ENCODE measurements at places on chromosomes 5 and 9.
A peak's percentile ranks its signal among the peaks of the same experiment; 100 is the strongest.

DNA sequence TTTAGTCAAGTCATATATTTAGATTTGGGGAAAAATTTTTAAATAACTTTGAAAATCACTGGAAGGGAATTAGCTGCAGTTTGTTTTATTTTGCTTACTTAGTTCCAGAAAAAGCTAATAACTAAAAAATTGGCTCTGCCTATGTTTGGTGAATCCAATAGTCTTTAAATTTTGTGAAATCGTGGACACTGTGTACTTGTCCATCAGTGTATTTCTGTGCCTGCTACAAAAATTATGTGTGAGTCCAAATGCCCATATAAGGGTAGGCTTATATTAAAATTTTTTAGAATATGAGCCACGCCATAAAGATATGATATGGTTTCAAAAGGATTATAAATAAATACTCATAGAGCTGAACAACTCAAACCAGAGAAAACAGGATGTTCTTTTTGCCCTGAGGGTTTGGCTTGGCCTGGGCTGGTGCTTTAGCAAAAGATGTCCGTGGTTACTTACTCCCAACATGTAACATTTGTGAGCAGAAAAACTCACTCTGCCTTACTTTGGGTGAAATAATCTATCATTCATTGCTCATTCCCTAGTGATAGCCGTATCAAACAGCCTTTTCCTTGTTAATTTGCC, 133.2 kb upstream of the PRLR start:
- no peak for DNase-seq

DNA sequence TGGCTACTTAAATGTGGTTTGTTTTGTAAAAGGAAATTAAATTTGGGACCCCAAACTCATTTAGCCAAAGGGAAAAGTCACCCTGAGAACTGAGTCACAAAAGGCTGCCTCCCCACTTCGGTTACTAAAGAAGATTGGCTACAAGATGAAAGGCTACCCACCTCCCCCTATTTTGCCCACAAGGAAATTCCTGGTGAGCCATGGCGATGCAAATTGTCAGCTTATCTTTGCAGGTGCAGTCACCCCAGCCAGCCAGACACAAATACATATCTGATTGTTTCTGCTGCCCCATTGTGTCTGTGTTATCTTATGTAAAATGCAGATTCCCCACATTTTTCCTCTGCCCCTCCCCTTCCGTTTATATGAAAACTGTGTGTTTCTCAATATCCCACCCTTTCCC, 8.9 kb downstream of the PAEP start:
- no peak for DNase-seq

GRCh38 chr5:180596668-180597231, 5.5 kb upstream of the SCGB3A1 start:
- no peak for DNase-seq

DNA sequence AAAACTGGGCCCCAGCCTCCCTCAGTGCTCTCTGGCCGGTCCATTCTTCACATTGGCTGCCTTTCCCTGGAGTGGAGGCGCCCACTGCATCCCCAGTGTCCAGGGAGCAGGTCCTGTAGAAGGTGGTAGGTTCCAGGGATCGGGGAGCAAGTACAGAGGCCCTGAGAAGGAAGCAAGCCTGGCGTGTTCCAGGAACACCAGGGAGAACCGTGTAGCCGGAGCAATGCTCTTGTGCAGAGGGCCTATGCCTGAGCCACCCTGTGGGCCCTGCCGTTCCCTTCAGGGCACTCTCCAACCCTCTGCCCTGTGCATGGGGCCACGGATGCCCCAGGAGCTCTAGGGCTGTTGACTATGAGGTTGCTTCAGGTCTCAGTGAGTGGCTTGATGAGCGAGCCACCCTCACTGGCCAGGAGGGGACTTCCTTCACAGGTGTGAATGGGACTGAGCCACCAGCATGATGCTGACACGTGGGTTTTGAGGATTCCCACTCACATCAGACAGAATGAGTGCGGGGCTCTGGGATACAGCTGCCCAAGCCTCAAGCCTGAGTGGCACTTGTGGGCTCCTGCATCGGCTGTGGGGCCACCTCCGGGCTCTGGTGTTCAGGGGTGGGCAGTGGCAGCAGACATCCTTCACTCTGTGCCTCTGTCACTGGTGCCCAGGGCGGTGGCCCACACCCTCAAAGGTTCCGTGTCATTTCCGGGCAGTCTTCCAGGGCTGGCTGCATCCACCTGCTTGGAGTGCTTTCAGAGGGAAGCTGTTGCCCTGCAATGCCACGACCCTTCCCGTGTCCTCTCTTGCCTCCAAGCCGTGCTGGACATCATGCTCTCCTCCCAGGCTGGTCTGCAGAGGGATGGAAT, 54.4 kb downstream of the ADAMTS2 start:
- peak; percentile 1 for DNase-seq

GRCh38 chr5:110940136-110940535, 131.4 kb upstream of the TSLP start:
- no peak for DNase-seq

DNA sequence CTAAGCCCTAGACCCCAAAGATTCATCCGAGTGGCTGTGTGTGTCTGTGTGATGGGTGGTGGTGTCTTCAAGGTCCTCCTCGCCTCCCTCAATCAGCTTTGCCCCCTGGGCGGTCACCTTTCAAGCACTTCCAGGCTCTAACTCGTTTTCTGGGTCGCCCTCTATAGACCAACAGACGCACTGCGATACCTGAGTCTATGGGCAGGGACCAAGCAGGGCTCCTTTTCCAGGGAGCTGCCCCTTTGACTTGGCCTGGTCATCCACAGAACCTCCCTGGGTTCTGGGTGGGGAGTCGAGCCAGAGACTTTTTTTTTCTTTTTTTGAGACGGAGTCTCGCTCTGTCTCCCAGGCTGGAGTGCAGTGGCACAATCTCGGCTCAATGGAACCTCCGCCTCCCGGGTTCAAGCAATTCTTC, 1.1 kb downstream of the SLC27A4 start:
- DNase-seq, result peak; percentile 58

DNA sequence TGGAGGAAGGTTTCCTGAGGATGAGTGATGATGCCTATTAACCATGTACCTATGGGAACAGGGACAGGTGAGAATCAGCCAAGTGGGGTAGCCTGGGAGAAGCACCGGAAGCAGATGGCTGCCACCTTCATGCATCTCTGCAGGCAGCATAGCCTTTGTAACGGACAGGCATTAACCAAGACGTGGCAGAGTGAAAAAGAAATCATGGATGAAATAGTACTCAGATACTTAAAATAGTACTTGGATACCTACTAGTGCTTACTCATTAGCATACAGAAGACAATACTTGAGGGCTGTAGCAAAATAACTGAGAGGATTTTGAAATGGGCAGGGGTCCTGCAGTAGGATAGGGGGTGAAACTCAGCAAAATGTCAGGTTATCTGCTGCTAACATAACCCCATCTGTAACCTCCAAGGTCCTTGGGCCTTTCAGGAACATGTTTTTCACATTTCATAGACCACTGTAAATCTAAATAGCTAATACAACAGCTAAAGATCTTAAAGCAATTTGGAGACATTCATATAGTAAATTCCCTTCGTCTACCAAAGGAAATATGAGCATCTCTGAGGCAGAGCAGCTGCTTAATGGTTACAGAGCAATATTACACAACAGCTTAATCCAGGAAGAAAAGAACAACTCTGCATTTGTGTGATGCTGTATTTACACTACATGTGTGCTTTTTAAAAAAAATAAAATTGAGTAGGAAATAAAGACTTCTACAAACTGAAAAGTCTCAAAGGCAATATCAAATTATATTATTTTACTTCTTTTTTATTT, 154.3 kb downstream of the NFIB start:
- DNase-seq, result no peak

- no peak for DNase-seq
These were observed 91.3 kb downstream of the PRRT1B start for GRCh38 chr9:131636593-131636992.

GRCh38 chr5:122639033-122639432, 135.8 kb upstream of the SNX2 start:
- peak; percentile 14 for DNase-seq

DNA sequence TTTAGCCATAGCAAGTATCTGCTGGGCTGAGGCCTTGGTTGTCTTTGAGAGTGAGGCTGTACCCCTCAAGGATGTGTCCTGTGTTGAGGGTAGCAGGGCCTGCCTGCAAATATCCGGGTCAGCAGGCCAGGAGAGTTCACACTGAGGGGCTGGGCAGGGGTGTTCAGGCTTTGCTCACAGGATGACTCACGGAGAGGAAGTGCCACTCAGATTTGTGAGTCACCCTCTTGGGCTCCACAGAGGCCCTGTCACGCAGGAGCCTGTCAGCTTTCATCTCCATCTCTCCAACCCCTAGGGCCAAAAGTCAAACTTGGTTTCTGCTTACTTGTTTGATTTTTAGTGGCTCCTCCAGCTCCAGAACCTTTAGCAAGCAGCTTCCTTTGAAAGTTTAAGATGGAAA, 211.5 kb downstream of the SEC61B start:
- DNase-seq, result no peak

DNA sequence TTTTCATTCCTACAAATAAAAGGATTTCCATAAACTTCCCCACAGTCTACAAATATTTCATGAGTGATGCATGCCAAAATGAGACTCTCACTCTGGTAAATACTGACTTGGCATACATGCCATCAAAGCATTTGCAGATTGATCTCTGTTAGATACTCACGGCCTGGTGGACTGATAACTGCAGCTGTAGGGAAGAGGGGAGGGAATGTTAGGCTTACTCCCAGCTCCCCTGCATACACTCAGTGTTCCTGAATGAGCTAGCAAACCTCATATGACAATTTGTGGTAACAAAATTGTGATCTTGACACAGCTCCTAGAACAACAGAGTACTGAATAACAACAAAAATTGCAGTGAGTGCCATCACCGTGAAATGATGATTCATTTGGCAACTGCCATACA, 435.3 kb downstream of the NR2F1-AS1 start:
- DNase-seq, result no peak

DNA sequence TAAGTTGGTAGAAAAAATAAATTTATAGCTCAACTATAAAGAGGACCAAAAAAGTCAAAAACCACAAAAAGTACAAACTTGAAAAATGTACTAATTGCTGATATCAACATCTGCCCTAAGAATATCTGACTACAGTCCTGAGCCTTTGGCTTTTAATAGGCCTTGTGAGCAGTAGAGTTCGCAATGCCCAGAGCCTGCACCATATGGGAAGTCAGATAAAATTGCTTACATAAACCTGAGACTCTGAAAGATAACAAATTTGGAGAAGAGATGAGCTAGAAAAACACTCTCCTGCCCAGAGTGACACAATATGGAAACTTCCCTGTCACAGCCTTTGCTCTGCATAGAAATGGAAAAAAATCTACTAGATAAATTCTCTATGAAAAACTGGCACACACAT, 368.0 kb upstream of the GRIN3A start:
- no peak for DNase-seq

DNA sequence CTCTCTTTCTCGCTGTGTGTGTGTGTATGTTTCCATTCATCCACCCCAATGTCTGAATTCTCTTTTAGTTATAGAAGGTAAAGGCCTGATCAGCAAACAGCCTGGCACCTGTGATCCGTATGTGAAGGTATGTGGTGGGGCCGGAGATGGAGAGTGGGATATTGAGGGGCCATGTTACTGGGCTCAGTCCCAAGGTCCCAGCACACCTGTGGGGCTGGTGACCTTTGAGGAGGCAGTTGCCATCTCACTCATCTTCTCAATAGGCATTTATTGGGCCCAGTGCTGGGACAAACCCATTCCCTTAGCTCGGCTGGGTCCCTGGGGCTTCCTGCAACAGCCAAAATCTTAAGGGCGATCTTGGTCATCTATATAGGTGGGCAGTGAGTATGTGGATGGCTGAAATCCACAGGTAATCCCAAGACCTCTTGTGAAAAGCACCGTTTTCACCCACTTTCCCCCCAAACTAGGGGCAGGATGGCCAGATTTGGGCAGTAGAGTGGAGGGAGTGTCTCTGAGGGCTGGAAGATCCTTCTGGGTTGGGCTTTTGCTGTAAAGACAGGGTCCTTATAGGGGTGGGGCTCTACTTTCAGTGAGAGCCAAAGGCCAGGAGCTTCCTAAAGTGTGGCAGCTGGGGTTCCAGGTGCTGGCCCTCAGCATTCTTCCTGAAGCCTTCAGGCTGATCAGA, 19.6 kb downstream of the RGS3 start:
- no peak for DNase-seq

GRCh38 chr9:88230612-88231011, 92.3 kb upstream of the SPATA31C2 start:
- no peak for DNase-seq

DNA sequence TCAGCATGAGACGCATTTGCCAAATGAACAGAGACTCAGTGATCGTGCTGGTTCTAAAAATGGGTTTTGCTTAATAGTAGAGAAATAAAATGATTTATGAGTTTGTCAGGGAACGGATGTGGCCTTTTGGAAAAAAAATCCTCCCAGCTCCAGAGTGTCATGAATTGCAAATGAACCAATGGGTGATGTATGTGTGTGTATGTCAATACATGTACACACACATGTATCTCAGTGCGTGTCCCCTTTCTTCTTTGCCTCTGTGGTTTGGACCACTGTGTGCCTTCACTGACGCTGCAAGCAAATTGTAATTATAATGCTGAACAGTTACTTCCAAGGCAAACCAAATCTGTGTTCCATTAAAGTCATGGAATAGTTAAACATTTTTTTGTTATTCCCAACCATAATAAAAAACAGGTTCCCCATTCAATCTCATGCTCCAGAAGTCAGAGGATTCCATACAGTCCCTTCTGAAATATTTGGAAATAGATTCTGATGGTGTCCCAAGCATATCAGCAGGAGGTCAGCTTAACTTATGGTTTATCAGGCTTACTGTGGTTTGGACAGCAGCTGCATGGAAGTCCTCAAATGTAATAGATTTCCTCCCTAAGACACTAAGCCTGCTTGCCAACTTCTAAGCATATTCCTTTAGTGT, 630.5 kb downstream of the ACTL7B start:
- no peak for DNase-seq

DNA sequence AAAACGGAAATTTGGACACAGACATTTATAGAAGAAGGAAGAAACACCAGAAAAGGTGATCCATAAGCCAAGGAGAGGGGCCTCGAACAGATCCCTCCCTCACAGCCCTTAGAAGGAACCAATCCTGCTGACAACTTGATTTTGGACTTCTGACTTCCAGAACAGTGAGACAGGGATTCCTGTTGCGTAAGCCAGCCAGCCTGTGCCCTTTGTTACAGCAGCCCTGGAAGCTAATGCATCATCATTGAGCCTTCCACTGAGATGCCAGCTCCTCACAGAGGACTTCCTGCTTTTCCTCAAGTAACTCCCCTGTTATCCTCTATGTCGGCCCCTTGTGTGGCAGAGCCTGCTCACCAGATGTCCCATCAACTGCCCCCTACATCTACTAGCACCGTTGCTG, 94.1 kb downstream of the JMY start:
- DNase-seq, result no peak

- DNase-seq, result no peak
These were observed 57.2 kb downstream of the RFX3 start for GRCh38 chr9:3468421-3469205.

DNA sequence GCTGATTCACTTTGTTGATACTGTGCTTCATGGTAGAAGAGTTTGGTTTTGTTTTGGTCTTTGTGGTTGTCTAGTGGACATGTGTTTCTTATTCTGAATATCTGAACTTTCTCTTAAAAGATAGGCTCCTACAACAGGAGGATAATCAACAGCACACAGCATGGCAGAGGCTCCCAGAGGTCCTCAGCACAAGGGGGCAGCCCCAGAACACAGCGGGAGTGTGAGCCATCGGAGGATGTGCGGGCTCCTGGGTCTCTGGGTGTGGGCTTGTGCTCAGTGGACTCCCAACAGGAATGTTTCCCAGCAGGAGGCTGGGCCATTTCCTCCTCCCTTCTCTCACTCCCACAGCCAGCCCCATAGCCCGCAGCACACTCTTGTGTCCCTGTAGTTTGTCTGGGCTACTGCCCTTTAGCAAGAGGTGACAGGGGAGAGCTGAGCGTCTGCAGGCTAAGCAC, 164.3 kb upstream of the OTULINL start:
- no peak for DNase-seq
